ENCODE measurements at places on chromosomes 1 and 21.

DNA sequence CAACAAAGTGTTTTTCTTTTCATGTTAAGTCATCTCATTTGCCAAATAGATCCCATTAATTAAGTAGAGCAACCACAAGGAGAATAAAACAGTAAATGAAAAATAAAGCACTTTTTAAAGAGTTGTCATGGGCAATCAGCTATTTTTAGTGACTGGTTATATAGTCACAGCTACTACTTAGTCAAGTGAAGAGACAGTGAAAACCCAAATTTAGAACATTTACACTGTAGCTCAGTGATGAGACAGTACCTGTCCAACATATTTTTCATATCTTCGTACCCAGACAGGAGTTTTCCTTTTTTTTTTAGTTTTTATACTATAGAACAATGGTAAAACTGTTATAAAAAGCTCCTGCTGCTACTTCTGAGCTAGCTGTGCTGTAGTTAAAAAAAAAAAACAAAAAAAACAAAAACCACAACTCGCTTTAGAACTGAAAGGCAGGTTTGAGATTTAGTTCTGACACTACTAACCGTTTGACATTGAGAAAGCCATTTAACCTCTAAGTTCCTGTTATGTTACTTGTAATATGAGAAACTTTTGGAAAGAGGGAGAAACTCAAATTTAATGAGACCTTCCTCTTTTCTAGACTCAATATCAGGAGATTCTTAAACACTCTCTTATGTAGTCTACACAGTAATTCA is 777.5 kb downstream of the ADGRL2 start:
- no peak for DNase-seq

DNA sequence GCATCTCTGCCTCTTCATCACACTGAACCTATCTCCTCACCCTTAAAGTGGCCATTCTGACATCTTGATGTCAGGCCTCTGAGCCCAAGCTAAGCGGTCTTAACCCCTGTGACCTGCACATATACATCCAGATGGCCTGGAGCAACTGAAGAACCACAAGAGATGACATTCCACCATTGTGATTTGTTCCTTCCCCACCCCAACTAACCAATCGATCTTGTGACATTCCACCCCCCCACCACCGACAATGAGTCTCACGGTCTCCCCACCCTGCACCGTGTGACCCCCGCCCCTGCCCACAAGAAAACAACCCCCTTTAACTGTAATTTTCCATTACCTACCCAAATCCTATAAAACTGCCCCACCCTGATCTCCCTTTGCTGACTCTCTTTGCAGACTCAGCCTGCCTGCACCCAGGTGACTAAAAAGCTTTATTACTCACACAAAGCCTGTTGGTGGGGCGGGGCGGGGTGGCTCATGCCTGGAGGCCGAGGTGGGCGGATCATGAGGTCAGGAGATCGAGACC is 21.0 kb upstream of the PINK1 start:
- DNase-seq = no peak

- DNase-seq = no peak
Observed at GRCh38 chr1:3170561-3171453, 101.8 kb downstream of the PRDM16 start.

- no peak for DNase-seq
Observed at GRCh38 chr21:37030864-37031263, 24.4 kb downstream of the RIPPLY3 start.

- DNase-seq = no peak
Observed at GRCh38 chr1:159838715-159839114, 12.0 kb downstream of the SLAMF8 start.

DNA sequence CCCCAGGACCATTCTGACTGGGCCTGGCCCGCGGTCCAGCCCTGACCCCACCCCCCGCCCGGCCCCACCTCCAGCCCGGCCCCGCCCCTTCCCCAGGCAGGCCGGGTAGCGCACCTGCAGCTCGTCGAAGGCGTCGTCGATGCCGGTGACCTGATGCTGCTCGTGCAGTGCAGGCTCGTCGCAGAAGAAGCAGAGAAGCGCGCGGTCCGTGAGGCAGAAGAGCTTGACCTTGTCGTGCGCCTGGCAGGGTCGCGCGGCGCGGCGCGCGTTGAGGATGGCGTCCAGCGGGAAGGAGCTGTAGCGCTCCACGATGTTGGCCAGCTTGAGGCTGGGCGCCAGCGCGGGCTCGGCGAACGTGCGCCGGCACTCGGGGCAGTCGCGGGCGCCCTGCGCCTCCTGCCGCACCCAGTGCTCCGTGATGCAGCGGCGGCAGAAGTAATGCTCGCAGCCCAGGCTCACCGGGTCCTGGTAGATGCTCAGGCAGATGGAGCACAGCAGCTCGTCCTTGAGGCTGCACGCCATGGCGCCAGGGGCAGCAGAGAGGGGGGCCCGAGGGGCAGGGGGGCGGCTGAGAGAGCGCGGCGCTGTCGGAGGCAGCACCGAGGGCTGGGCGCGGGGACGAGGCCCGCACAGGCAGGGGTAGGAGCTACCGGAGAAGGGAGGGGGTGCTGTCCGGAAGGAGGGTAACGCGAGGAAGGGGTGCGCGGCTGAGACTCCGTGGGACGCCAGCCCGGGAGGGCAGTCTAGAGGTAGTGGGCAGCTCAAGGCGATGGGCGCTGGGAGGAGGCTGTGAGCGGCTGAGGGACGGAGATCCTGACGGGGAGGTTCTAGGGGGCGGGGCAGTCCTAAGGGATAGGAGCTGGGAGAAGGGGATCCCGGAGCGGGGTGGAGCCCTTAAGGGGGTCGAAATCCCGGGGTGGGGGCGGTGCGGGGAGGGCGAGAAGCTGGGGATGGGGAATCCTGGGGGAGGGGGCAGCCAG is 642 bp downstream of the TRIM62 start:
- peak; percentile 22 for DNase-seq

DNA sequence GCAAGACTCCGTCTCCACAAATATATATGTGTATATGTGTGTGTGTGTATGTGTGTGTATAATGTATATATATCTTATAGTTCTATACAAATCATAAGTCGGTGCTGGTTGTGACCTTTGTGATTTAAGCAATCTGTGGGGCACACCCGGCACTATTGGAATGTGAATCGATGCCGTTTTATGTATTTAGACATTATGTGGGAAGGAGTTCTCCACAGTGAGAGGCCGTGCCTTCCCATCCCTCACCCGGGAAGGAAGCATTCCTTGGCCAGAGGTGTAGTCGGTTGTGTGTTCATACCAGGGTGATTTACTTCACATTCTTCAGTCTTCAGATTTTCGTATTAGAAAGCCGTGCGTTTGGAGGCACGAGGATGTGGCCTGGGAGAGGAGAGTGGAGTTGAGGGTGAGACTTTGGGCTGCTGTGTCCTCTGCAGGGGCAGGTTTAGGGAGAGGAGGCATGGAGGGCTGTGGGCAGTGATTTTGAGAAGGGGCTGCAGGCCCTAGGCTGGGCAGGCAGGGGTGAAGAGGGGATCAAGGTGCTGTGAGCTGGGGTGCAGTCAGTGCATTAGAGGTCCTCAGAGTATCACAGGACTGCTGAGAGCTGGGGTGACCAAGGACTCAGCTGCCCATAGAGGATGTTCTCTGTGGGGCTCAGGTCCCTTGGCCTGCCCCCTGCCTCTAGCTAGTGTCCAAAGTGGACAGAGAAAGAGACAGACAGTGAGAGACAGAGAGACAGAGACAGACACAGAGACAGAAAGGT is 57.7 kb downstream of the TRIM11 start:
- DNase-seq = no peak

DNA sequence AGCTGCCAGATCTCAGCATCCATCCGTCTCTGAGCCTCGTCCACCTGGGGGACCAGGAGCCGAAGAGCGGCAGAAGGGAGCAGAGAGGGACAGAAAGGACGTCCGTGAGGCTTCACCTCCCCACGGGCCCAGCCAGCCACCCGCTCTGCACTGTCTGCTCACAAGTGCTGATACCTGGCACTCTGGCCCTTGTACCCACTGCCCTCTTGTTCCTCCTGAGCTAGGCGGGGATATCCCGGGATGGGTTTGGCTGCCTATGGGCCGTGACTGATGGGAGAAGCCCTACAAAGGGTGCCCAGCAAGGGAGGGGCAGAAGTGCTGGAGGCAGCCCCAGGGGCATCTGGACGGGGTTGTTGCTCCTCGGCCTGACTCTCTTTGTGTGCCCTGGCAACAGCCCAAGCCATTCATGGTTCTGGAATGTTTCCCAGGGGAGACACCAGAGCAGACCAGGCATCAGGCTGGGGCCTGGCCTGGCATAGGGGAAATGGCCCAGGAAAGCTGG is 57.6 kb downstream of the LDLRAD2 start:
- no peak for DNase-seq

DNA sequence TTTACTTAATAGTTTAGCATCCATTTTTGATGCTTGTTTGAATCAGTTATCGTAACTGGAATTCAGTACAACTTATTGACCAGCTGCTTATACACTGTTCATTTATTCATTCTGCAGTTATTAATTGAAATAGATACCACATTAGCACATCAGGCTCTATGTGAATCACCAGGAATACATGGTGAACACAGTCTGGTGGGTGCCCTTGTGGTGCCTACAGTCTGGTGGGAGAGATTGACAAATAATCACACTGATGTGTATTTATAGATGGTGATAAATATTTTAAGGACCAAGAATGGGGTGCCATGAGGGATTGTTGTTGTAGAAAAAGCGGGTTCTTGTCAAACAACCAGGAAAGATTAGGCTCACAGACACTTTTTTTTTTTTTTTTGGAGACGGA is 87.6 kb downstream of the ZFYVE9 start:
- no peak for DNase-seq

DNA sequence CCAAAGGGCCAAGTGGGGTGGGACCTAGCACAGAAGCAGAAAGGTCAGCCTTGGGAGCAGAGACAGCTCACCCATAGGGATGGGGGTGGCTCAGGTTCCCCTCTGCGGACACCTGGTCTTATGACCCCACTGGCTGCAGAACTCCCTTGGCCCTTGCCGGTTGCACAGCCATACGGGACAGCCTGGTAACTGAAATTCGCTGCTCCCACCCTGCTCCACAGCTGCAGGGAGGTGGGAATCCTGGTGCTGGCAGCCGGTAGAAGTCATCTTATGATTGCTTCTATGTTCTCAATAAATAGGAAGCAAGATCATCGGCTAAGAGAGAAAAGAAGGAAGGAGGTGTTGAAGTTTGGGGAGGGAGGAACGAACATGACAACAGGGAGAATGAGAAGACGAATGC is 64.1 kb downstream of the HLCS start:
- no peak for DNase-seq

DNA sequence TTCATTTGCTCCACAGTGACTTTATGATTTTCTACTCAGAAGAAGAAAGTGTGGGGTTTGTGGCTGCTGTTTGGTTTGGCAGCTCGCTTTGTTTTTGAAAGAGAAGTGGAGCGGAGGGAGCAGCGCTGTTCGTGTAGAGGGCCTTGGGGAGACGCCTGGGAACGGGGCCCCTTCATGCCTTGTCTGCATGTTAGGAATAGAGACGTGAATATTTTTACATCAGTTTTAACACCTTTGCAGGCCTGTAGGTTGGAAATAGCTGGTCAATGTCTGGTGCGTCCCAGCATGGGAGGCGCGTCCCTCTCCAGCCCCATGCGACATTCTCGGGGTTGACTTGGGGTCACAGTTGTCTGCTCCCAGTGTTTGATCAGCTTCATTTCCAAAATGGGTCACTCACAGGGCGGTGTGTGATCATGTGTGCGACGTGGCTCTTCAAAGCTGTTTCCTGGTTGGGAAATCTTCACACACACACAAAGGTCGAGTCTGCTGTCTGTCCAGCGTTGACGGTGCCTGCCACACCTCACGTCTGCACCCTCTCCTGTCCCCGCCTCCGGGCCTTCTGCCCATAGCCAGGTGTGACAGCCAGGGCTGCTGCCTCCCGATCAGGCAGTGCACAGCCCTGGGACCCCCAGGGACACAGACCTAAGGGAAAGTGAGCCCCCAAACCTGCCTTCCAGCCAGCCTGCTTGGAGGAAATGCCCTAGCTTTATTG is 149.2 kb downstream of the PSMG1 start:
- no peak for DNase-seq

- DNase-seq = no peak
Observed at GRCh38 chr1:232901255-232901654, 49.2 kb upstream of the NTPCR start.

- DNase-seq = no peak
Observed at GRCh38 chr1:11394592-11395245, 84.2 kb upstream of the DISP3 start.

- peak; percentile 37 for DNase-seq
Observed at GRCh38 chr1:23810818-23811540, 10.4 kb upstream of the GALE start.

- no peak for DNase-seq
Observed at GRCh38 chr21:35548904-35549615, 500.0 kb upstream of the RUNX1 start.

- DNase-seq = no peak
Observed at GRCh38 chr1:164054331-164054730, 504.7 kb upstream of the PBX1 start.

DNA sequence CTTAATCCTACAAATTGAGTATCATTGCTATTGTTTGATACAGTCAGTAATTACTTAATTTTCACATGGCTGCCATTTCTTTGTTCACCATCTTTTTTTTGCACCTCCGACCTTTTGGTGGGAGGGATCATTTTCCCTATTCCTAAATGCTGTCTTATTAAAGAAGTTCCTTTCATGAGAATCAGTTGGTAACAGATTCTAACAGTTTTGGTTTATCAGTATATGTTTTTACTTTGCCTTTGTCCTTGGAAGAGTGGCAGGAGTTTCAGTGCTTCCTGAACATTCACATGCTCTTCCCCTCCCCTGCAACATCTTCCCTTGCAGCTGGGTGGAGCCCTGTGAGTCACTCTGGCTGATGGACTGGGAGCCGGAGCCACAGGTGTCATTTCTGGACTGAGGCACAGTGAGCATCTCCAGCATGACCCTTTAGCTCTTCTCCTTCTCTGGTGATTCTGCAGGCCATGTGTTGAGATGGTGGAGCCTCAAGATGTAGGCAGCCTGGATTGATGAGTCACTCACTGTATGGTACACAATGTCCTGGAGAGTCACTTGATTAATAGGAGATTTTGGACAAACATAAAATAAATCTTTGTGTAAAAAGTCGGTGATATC is 217.7 kb downstream of the URB2 start:
- DNase-seq = no peak

DNA sequence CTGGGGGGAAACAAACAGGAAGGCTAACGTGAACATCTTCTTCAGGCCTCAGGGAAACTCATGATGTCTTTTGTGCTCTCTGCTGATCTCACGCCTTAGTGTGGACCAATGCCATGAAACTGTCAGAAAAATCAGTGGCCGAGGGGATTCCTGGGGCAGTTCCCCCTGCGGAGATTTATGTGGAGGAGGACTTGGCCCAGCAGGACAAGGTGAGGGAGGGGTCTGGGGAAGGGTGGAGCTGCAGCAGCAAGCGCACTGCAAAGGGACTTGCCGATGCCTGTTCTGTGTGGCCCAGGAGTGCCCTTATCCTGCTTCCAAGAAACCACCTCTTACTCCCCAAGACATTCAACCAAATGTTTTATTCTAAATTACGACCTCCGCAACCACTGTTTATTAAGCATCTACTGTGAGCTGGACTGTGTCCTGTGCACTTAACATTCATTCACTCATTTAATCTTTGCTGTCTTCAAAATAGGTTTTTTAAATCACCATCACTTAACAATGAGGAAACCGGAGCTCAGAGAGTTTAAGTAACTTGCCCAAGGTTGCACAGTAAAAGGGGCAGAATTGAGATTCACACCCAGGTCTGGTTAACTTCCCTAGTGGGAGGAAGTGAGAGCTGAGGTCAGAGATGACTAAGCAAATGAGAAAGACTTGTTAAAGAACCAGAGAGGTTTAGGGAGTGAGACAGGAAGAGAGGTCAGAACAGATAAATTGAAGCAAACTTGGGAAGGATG is 49.7 kb downstream of the FHAD1 start:
- DNase-seq = no peak

- peak; percentile 69 for DNase-seq
Observed at GRCh38 chr1:151130987-151131586, 15.3 kb downstream of the SEMA6C start.

All from stimulated activated CD4-positive, alpha-beta T cell treated with anti-CD3 and anti-CD28 coated beads, Interleukin-1b, Interleukin-23, amount 100 ng/mL, for 4 hours (primary cell).